ENCODE measurements at places on chromosomes 5 and 9.
A peak's percentile ranks its signal among the peaks of the same experiment; 100 is the strongest.

- DNase-seq, result no peak
Observed at GRCh38 chr9:136881691-136882108, 4.6 kb upstream of the TRAF2 start.

- DNase-seq, result no peak
Observed at GRCh38 chr5:79205965-79206364, 30.0 kb upstream of the JMY start.

DNA sequence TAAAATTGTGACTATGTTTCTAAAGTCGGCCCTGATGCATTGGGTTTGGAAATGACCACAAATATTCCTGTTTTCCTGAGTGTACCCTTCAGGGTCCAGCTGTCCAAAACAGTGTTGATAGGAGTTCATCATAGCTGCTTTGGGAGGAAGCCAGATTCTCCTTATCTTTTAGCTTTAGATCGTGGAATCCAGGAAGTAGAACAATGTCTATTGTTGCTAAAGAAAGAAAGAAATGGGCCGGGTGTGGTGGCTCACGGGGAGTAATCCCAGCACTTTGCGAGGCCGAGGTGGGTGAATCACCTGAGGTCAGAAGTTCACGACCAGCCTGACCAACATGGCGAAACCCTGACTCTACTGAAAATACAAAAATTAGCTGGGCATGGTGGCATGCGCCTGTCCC lies 9.5 kb downstream of the CAVIN4 start:
- no peak for DNase-seq

- DNase-seq, result no peak
Observed at GRCh38 chr5:76252437-76252836, 150.6 kb upstream of the IQGAP2 start.

DNA sequence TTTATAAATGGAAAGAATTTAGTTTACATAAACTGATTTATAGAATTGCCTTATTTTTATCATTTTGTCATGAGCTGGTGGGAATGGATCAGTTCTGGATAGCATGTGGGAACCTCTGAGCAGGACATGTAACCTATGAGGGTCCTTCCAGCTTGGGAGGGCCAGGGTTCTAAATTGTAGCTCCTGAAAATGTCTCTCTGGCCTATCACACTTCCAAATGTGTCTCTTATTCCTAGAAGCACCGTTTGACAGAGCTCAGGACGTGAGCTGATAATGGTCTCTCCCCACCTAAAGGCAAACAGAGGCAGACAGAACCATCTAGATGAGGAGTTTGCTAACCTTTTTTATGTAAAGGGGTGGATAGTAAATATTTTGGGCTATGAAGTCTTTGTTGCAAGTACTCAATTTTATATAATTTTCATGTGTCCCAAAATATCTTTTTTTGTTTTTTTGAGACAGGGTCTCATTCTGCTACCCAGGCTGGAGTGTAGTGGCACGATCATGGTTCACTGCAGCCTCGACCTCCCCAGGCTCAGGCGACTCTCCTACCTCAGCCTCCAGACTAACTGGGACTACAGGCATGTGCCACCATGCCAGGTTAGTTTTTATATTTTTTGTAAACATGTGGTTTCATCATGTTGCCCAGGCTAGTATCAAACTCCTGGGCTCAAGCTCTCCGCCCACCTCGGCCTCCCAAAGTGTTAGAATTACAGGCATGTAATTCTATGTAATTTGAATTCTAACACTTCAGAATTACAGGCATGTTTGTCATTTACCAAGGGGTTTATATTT lies 4.0 kb downstream of the TRAF1 start:
- DNase-seq, result no peak

DNA sequence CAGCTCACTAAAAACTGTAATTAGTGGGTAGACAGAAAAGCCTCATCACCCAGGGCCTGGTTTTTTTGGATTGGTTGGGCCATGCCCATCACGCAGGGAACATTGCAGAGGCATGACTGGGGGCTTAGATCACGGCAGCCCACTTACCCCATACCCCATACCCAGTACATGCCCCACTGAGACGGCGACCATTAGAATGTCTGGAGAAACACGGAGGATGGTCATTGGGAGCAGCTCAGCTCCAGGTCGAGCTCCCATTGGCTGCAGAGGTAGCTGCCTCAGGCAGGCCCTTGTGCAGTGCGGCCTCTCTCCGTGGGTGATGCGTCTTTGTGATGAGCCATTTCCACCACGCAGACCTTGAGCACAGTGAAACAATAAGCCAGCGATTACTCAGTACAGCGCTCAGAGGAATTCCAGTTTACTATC lies 204.0 kb downstream of the GADD45G start:
- DNase-seq, result peak; percentile 71

DNA sequence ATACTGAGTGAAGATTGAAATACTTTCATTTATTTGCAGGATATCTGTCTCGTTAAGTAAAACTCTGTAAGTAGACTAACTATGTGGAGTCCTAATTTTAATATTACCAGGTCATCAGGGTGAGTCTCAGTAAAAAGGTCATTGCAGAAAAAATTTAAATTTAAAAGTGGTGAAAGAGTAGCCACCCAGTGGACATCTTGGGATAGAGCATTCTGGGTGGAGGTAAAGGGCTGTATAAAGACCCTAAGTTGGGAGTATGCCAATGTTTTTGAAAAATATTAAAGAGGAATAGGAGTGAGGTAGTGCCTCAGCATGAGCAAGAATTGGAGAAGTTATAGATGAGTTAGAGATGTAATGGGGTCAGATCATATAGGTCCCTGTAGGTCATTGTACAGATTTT lies 145.5 kb downstream of the HMHB1 start:
- no peak for DNase-seq

GRCh38 chr9:87699835-87700234 lies 26.1 kb upstream of the CTSL start:
- DNase-seq, result no peak

DNA sequence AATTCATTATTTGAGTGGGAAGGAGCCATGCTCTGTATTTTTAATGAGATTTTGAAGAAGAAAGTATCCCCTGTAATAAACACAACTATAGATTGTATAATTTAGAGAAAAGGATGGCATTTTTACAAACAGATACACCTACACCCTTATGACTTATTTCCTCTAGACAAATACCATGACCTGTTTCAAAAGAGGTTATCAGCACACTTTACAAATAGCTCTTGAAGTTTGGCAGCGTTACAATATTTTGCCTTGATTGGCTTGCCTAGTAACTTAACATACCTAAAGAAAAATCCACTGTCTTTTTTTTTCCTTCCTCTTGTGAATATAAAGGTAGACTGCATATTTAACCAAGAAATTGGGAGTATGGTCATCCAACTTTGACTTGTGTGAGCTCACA lies 28.5 kb upstream of the CETN3 start:
- DNase-seq, result no peak

DNA sequence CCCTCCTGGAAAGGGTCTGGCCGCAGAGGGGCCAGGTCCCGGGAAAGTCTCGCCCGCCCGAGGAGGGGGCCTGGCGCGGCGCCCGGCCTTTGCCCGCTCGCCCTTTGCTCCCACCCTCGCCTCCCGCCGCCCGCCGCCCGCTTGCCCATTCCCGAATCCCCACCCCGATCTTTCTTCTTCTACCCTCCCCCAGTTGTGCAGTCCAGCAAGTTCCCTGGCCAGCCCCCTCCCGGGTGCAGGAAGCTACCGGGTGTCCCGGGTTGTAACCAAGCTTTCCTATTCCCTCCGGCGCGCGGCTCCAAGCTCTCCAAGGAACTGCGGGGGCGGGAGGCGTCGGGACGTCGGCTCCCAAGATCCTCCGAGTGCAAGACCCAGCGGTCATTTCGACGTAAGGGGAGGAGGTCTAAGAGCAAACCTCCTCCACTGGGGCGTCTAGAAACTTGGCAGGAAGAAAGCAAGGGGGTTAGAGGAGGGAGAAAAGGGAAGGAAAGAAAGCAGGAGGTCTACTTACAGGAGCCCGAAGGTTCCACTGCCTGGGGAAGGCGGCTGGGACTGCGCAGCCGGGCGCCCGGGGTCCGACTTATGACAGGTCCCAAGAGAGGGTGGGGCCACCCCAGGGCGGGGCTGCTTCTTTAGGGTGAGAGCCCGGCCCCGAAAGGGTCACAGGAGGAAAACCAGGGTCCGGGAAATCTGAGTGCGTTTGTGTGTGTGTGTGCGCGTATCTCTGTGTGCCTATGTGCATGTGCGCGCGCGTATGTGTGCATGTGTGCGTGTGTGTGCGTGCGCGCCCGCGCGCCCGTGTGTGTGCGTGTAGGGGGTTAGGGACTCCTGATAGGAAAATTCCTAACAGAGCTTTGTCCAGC lies at the start of gene PTGR1:
TSS of gene PTGR1 (minus strand) at position 556 of the 863 bp plus-strand sequence. CDS start 2,225 bp downstream, outside the sequence.
- peak; percentile 86 for DNase-seq

DNA sequence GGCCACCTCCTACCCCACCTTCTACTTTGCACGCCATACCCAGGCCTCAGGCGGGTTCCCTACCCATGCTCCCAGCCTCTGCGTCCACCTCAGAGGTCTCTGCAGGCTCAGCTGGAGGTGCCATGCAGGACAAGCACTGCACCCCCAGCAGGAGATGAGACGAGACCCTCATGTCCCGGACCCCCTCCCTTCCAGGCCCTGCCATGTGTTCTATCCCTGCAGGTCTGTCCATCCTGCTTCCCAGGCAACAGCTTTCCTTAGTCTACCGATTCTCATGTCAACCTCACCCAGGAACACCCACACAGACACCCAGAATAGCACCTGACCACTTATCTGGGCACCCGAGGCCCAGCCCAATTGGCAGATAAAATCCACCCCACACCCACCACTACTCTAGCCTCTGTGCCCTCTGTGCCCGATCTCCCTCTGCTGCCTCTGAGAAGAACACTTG lies 52.1 kb downstream of the SEMA4D start:
- no peak for DNase-seq

- DNase-seq, result peak; percentile 24
Observed at GRCh38 chr5:159851053-159851452, 65.2 kb upstream of the ADRA1B start.

DNA sequence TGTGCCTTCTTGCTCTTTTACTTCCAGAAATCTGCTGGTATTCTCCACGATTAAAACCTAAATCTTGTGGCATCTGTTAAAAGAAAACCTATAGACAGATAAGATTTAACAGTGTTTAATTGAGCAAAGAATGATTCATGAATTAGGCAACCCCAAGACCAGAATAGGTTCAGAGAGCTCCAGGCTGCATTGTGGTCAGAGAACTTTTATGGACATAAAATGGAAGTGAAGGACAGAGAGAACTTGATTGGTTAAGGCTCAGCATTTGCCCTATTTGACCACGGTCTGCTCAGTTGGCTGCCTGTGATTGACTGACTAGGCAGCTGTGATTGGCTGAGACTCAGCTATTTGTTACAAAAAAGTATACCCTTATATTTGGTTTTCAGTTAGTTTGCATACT lies 10.4 kb upstream of the SLC36A2 start:
- DNase-seq, result no peak

- DNase-seq, result peak; percentile 4
Observed at GRCh38 chr9:125325826-125326225, 64.2 kb downstream of the GAPVD1 start.

- peak; percentile 39 for DNase-seq
Observed at GRCh38 chr5:111135946-111136345, 43.8 kb downstream of the WDR36 start.

GRCh38 chr9:80157561-80157983 lies 585.8 kb downstream of the TLE4 start:
- peak; percentile 38 for DNase-seq

DNA sequence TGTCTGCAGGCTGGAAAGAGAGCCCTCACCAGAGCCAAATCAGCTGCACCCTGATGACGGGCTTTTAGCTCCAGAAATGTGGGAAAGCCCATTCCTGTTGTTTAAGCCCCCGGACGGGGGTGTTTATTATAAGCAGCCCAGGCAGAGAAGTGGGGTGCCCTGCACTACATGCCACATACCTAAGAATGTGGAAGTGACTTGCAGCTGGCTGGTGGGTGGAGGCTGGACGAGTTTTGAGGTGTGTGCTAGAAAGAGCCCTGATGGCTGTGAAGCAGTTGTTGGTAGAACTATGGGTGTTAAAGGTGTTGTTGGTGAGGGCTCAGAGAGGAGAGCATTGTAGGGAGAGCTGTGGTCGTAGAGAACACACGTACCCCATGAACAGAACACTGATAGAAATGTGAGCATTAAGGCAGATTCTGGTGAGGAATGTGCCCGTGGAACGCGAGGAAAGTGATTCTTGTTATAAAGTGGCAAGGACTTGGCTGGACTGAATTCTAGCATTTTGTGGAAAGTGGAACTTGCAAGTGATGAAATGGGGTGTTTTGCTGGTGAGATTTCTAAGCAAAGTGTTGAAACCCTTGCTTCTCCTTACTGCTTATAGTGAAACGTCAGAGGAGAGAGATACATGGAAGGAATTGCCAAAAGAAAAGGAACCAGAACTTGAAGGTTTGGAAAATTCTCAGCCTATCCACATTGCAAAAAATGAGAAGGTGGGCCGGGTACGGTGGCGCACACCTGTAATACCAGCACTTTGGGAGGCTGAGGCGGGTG lies 38.9 kb downstream of the AHRR start:
- no peak for DNase-seq

- DNase-seq, result no peak
Observed at GRCh38 chr9:99006979-99007378, 63.3 kb downstream of the COL15A1 start.

DNA sequence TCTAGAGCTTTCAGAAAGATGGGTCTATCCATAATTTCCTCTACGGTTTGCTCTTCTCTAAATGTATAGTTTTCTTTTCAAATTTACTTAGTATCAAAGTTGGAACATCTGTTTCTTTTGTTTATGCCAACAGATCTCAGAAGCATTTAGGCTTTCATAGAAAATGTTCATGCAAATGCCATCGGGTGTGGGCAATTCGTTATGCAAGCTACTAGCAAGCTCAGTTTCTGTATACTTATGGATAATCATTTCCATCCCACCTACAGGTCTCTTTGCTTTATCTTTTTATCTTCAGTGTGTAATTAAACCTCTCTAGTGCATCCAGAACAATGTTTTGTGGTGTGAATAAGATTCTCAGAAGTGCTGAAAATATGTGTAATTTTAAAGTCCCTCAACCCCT lies 59.9 kb downstream of the NUDT12 start:
- no peak for DNase-seq

DNA sequence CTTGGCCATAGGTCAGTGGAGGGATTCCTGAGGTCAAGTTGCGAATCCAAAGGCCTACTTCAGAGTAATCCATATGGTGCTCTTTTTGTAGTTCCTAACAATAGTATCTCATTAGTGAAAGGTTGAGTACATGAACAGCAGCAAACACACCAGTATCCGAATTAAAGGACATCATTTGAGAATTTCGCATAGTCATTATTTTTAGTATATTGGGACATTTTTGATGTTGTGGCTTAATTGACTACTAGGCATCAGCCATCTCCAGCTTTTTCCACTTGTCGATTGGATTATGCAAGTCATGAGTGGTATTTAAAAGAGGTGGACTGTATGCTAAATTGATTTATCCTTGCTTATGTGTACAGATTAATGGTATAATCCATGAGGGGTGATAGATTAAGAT lies 23.7 kb downstream of the MAP3K1 start:
- no peak for DNase-seq

- DNase-seq, result peak; percentile 94
Observed at GRCh38 chr5:34660444-34660843, 4.3 kb downstream of the RAI14 start.

GRCh38 chr5:67287510-67288268 lies 91.1 kb upstream of the CD180 start:
- peak; percentile 84 for DNase-seq

GRCh38 chr9:5879419-5880181 lies 11.1 kb upstream of the MLANA start:
- peak; percentile 86 for DNase-seq

- no peak for DNase-seq
Observed at GRCh38 chr5:72145348-72145747, 38.1 kb downstream of the MAP1B start.
